Activated CD4-positive, alpha-beta T cell treated with anti-CD3 and anti-CD28 coated beads for 48 hours (primary cell): ENCODE measurements at places on chromosomes 12 and 14.

DNA sequence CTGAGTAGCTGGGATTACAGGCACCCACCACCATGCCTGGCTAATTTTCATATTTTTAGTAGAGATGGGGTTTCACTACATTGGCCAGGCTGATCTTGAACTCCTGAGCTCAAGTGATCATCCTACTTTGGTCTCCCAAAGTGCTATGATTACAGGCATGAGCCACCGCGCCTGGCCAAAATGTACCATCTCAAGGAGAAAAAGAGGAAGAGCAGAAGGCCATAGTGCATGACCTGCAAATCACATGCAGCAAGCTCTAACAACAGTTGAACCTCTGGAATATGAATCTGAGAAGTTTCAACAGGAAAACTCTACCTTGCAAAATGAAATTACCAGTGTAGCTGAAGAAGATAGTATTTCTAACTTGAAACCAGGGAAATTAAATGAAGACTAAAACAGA, 17.1 kb upstream of the SERPINA1 start:
- DNase-seq: no peak

DNA sequence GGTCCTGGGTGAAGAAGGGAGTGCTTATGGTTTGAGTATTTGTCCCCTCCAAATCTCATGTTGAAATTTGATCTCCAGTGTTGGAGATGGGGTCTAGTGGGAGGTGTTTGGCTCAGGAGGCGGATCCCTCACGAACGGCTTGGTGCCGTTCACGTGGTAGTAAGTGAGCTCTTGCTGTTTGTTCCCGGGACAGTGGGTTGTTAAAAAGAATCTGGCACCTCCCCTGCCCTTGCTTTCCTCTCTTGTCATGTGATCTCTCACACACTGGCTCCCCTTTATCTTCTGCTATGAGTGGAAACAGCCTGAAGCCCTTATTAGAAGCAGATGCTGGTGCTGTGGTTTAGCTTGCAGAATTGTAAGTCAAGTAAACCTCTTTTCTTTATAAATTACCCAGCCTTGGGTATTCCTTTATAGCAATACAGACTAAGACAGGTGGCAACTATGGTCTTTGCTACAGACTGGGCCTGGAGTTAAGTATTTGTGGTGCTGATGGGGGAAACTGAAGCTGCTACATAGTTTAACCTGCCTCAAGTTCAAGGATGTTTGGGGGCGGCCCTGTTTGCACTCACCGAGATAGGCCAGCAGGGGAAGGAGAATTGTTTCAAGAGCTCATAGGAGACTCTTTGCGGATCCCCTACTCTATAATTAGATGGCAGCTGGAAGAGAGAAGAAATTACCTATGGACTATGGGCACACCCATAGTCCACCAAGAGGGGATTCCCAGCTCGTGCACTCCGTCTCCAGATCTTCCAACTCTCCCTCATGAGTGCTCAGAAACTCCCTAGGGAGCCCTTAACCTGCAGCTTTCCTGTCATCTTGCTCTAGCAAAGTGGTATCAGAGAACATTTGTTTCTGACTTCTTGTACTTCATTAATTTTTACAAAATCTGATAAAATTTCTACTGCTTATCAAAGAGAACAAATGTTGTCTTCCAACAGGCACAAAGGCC, 164.6 kb downstream of the SLC15A5 start:
- no peak for DNase-seq

DNA sequence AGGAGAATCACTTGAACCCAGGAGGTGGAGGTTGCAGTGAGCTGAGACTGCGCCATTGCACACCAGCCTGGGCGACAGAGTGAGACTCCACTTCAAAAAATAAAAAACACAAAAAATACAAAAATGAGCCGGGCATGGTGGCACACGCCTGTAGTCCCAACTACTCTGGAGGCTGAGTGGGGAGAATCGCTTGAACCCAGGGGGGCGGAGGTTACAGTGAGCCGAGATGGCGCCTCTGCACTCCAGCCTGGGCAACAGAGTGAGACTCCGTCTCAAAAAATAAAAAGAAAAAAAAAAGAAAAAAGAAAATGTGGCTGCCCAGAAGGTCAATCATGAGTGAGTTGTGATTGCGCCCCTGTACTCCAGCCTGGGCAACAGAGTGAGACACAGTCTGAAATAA, 9.2 kb downstream of the DNAJC22 start:
- no peak for DNase-seq

DNA sequence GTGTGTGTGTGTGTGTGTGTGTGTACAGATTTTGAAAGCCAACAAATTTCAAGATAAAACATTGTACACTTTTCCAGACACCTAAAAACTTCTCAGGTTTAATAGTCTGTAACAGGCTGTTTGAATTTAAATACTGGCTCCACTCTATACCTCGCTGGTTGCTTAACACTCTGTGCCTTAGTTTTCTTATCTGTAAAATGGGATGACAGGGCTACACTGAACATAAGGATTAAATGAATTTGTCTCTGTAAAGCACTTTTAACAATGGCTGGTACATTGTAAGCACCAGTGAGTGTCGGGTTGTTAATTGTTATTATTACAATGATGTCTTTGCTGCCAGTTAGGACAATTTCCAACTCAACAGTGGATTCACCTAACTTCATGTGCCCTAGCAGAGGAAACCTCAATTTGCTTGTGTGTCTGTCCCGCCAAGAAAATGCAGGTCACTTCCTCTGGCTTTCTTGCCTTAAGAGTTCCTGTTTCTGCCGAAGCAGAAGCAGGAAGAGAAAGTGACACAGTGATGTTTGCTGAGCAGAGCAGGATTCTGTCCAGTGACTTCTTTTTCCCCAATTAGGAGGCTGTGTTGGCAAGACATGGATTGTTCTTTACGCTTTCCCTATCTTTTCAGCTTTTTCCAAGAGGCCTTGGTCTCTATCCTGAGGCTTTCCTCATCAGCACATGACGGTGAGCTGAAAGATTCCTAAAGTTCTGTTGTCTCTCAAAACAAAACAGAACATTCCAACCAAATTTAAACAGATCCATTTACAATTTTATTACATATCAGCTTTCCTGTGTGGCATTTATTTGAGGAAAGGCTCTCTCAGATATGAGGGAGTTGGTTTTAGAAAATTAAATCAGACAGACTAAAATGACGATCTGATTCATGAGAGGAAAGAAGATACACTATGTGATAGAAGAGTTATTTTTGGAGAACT, 154.1 kb upstream of the ATP2B1 start:
- peak; percentile 39 for DNase-seq

GRCh38 chr12:5796171-5796958, 148.7 kb downstream of the ANO2 start:
- peak; percentile 44 for DNase-seq
